Thymus (tissue), 14 donors: ENCODE measurements at places on chromosomes 2 and 18.

- DNase-seq: no peak
Observed at GRCh38 chr2:106201661-106202060, 7.6 kb upstream of the UXS1 start.

- no peak for DNase-seq
Observed at GRCh38 chr2:27249891-27250651, 12.8 kb downstream of the SLC30A3 start.

DNA sequence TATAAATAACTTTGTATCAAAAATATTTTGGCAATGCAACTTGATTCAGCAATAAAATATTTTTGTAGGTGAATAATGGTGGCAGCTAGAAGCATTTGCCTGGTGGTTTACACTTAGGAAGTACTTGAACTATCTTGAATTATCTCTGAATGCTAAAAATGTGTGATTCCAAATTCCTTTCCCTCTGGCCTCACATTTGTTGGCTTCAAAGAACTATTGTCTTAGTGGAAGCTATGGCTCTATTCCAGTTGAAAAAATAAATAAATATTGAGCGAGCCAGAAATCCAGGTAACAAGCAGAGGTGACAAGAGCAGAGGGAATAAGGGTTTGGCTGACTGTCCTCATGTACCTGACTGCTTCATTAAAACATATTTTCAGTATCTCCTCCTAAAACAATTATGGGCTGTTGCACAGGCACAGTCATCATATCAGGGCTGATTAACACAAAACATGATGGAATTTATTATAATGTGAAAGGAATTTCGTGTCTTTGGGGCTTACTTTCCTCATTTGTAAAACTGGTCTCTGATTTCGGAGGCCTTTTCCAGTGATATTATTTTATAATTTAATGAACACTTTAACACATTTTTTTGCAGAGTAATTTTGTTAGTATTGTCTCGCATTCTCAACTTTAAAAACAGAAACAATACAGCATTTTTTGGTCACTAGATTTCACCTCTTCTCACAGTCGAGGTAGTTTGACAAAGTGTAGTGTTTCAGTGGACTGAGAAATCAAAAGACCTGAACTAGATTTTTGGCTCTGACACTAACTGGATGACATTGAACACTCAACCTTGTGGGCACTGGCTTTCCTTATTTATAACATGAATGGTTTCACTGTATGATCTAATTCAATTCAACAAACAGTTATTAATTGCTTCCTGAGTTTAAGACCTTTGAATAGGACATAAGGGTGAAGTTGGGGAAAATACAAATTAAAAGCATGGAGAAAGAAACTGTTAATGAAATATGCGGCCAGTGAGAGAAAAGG is 7.8 kb upstream of the CAVIN2 start:
- no peak for DNase-seq

DNA sequence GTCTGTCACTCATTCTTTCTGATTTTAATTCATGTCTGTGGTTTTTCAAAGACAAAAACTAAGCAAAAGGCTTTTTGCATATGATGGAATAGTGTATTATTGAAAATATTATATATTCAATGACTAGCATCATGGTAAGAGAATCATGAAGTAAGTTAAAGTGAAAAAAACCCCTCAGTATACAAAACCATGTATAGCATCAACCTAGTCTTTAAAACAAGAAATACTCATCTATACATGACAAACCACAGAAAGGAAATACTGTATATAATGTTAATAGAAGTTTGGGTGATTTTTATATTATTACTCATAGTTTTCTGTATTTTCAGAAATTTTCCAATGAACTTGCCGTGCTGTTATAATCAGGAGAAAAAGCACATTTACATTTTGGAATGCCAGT is 38.0 kb upstream of the ODC1 start:
- no peak for DNase-seq

- no peak for DNase-seq
Observed at GRCh38 chr2:223928113-223929006, 16.8 kb downstream of the WDFY1 start.

GRCh38 chr2:109105113-109105512 is 23.9 kb upstream of the SH3RF3 start:
- no peak for DNase-seq

DNA sequence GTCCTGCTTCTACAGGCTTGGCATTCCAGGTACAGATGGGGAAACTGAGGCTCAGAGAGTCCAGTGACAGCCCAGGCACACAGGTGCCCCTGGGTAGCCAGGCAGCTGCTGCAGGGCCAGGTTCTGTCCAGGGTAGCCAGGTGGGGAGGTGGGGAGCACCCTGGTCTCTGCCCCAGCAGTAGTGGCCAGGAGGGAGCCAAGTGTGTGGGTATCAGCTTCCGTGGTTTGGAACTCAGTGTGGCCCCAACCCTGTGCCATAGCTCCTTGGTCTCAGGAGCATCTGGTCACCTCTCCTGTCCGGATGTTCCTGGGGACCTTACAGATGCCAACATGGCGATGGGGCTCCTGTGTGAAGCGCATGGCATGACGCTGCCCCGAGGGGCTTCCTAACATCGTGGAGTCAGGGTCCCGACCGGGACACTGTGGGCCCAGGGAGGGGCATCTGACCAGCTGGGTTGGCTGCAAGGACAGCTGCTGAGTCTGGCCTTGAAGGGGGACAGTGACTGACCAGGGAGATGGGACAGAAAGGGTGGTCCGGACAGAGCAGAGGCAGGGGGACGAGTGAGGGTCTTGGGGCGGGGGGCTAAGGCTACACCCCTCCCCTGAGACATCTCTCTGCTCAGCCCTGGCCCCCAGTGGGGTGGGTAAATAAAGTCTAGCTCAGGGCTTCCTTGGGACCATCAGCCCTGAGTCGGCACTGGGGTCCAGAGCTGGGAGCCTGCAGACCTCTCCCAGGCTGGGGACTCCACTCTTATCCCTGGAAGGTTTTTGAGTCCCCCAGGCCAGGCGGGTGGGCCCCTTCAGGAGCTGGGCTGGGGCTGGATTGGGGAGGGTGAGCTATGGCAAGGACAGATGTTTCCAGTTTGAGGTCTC is 76.0 kb upstream of the SMAD7 start:
- no peak for DNase-seq

GRCh38 chr18:79899609-79900445 is 51.6 kb downstream of the SLC66A2 start:
- DNase-seq: no peak
